ENCODE measurements at places on chromosomes 13 and 19.

DNA sequence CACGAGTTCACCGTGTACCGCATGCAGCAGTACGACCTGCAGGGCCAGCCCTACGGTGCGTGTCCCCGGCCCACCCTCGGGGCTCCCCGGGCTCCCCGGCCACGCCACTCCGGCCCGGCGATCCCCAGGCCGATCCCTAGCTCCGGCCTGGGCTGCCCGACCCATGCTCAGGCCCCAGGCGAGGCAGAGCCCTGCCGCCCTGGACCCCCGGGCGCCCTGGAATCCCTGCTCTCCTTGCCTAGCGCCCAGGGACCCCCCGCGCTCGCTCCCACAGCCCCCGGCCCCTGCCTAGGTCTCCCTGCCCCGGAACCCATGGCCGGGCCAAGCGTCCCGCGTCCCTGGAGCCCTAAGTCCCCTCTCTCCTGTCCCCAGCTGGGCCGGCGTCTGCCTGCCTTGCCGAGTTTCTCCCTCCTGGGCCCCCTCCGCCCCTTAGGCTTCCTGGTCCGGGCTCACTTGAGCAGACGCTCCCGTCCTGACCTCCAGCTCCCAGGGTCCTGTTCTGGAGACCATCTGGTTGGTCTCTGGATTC, 494 bp downstream of the NCLN start:
- DNase-seq: no peak

GRCh38 chr19:7540761-7541474, 5.4 kb downstream of the PNPLA6 start:
- DNase-seq: no peak

- no peak for DNase-seq
These were observed 14.9 kb downstream of the SH3GL1 start for GRCh38 chr19:4385291-4386040.

DNA sequence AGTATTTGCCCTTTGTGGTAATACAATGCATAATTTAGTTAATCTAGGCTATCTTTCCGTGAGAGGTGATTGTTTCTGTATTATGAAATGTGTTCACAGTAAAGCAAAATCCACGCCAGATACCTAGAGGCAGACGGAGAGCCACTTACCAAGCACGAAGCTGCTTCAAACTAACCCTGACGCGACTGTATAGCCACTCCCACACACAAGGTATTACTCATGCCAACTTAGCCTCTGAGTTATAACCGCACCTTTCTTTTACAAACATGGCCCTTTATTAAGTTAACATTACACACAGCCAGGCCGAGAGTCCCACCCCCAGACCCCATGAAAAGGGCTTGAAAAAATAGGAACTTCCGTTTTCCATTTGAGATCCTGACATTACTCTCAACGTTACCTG, 185.7 kb downstream of the ABCC4 start:
- no peak for DNase-seq

- no peak for DNase-seq
These were observed 35.0 kb downstream of the ZSWIM4 start for GRCh38 chr19:13830114-13830740.

GRCh38 chr19:44891016-44891882, at the start of gene TOMM40:
Gene TOMM40 (plus strand): TSS chr19:44891254. CDS start chr19:44891416, 162 bp downstream.
- no peak for DNase-seq

- DNase-seq: no peak
These were observed 16.0 kb upstream of the OLFM2 start for GRCh38 chr19:9952276-9952675.

- no peak for DNase-seq
These were observed 3.1 kb downstream of the NDUFA3 start for GRCh38 chr19:54105796-54106195.

DNA sequence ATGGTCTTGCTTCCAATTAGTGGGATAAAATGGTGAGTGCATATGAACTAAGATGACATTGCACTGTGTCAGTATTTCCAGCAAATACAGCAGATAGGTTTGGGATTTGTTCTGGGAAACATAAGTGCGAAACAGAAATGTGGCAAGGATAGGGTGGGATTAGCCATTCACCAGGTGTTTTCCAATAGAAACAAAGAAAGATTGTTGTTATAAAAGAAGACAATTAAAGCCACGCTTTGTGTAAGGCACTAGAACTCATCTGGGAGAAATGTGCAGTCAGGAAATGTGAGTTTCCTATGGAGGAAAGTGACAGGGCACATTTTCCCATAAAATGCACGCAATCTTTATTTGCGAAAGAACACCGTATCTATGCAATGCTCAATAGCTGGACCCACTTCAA, 1547.8 kb downstream of the EFNB2 start:
- DNase-seq: no peak
